ENCODE measurements at places on chromosomes 2 and 18.

GRCh38 chr2:1041012-1041805, 90.6 kb downstream of the SNTG2 start:
- H3K27ac ChIP-seq: no peak overlapping the region
- H3K4me1 ChIP-seq: peaks cover 7% of the 10 kb centered on the region
- H3K4me3 ChIP-seq: no peak overlapping the region
- DNase-seq: no peak
- H3K27me3 ChIP-seq: no peaks in the 10 kb centered on the region
- H3K36me3 ChIP-seq: no peaks in the 10 kb centered on the region

- H3K27me3 ChIP-seq: no peaks in the 10 kb centered on the region
- peaks cover 26% of the 10 kb centered on the region for H3K4me1 ChIP-seq
- H3K27ac ChIP-seq: no peak overlapping the region
- no peak for DNase-seq
- no peak overlapping the region for H3K4me3 ChIP-seq
Measured at GRCh38 chr2:147663962-147664361, 180.9 kb upstream of the ACVR2A start.

- DNase-seq: no peak
- H3K4me1 ChIP-seq: peaks cover 17% of the 10 kb centered on the region
- no peak overlapping the region for H3K4me3 ChIP-seq
- H3K36me3 ChIP-seq: no peaks in the 10 kb centered on the region
- H3K27me3 ChIP-seq: peaks cover 69% of the 10 kb centered on the region
Measured at GRCh38 chr2:118530976-118531375, 316.5 kb downstream of the EN1 start.

DNA sequence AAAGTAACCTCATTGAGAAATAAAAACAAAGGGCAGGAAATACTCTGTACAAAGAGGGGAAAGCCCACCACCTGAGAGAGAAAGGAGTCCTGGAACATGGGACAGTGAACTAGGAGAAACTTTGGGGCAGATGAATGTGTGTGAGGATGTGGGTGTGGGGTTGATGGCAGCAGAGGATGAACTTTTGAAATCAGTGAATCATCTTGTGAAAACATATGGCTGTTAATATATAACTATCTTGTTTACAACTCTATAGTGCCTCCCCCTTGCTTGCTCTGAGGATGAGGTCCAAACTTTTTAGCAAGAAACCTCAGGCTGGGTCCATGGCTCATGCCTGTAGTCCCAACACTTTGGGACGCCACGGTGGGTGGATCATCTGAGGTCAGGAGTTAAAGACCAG, 171.8 kb upstream of the LHCGR start:
- H3K36me3 ChIP-seq: no peaks in the 10 kb centered on the region
- no peak overlapping the region for H3K4me3 ChIP-seq
- peaks cover 4% of the 10 kb centered on the region for H3K27me3 ChIP-seq
- no peak for DNase-seq

DNA sequence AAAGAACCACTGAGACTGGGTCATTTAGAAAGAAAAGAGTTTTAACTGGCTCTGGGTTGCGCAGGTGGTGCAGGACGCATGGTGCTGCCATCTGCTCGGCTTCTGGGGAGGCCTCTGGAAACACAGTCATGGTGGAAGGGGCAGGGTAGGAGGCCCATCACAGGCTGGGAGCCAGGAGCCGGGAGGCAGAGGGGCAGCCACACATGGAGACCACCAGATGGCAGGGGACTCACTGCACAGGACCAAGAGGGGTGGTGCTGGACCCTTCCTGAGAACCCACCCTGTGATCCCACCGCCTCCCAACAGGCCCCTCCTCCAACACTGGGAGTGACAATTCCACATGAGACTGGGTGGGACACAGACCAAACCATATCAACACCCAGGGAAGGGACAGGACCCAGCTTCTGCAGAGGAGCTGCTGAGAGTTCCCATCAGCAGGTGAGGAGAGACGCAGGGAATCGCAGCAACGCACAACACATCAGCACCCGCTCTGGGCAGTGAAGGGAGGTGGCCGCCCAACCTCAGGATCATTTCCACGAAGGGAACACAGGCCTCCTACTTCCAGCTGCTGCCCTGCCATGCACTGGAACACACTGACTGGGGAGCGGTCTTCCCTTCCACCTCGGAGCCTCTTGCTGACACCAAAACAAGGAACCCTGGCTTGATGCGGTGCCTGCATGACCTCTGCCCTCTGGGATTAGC, 130.7 kb downstream of the TPO start:
- no peak overlapping the region for H3K4me3 ChIP-seq
- H3K4me1 ChIP-seq: peaks cover 60% of the 10 kb centered on the region
- DNase-seq: no peak
- H3K36me3 ChIP-seq: no peaks in the 10 kb centered on the region
- no peak overlapping the region for H3K27ac ChIP-seq

- H3K27me3 ChIP-seq: peaks cover 7% of the 10 kb centered on the region
- peaks cover 9% of the 10 kb centered on the region for H3K36me3 ChIP-seq
- H3K4me3 ChIP-seq: no peak overlapping the region
- no peak for DNase-seq
- H3K27ac ChIP-seq: no peak overlapping the region
Measured at GRCh38 chr2:18464913-18465312, 95.5 kb downstream of the RDH14 start.

- DNase-seq: no peak
- H3K27me3 ChIP-seq: peaks cover 3% of the 10 kb centered on the region
- peaks cover 13% of the 10 kb centered on the region for H3K4me1 ChIP-seq
- no peak overlapping the region for H3K27ac ChIP-seq
- no peak overlapping the region for H3K4me3 ChIP-seq
Measured at GRCh38 chr2:224308272-224308911, 93.5 kb downstream of the FAM124B start.

DNA sequence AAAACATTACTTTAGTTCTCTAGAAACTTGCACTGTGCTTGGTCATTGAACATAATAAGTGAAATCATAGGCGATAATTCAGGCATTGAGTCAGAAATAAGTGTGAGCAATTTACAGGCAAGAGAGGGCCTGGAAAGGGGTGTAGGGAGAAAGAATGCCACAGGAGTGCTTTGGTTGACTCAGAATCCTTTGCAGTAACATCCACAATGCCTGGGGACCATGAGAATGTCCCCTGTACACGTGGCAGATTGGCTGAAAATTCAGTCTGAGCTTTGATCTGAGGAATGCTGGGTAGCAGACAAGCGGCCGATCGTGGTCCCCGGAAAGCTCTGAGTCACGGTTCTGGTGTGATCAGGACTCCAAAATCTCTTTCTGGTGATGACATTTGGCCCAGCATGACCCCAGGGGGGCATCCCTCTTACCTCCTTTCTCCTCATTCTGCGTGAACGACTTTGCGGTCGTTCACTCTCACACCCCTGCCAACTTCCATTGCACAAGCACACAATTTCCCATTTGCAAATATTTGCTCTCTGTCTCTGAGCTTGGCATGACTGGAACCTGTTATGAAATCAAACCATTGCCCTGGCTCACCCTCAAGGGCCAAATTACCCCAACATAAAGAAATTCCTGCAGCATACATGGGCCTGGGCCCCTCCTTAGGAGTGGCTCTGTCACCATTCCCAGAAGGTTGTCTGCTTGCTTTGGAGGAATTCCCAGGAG, 305.0 kb upstream of the EPAS1 start:
- no peak overlapping the region for H3K27ac ChIP-seq
- no peaks in the 10 kb centered on the region for H3K36me3 ChIP-seq
- no peak overlapping the region for H3K4me3 ChIP-seq
- H3K27me3 ChIP-seq: peaks cover 4% of the 10 kb centered on the region

GRCh38 chr2:102336502-102336945, 19.1 kb upstream of the IL18R1 start:
- H3K4me1 ChIP-seq: no peaks in the 10 kb centered on the region
- H3K4me3 ChIP-seq: no peak overlapping the region
- H3K27ac ChIP-seq: no peak overlapping the region
- H3K27me3 ChIP-seq: no peaks in the 10 kb centered on the region
- no peak for DNase-seq

DNA sequence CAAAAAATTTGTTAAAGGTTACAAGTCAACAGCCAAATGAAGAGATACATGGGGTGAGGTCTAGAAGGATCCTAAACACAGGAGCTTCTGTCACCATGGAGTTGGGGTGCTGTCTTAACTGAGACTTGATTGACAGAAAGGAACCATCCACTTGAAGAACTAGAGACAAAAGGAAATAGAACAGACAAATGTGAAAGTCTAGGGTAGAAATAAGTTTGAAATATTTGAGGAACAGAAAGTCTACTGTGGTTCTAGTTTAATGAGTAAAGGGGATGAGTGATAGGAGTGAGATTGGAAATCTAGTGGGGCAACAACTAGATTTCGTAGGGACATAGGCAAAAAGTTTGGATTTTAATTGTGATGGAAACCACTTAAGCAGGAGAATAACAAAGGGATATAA, 18.7 kb downstream of the RBBP8 start:
- peaks cover 67% of the 10 kb centered on the region for H3K36me3 ChIP-seq
- no peak overlapping the region for H3K4me3 ChIP-seq
- H3K27ac ChIP-seq: peak overlapping the region; percentile 11
- H3K4me1 ChIP-seq: no peaks in the 10 kb centered on the region
- DNase-seq: no peak
- no peaks in the 10 kb centered on the region for H3K27me3 ChIP-seq

- H3K4me3 ChIP-seq: no peak overlapping the region
- H3K4me1 ChIP-seq: peaks cover 19% of the 10 kb centered on the region
- peak overlapping the region; percentile 20 for H3K27ac ChIP-seq
- no peak for DNase-seq
- peaks cover 19% of the 10 kb centered on the region for H3K27me3 ChIP-seq
Measured at GRCh38 chr2:68287580-68288441, 31.9 kb downstream of the CNRIP1 start.

- H3K36me3 ChIP-seq: no peaks in the 10 kb centered on the region
- H3K27me3 ChIP-seq: peaks cover 6% of the 10 kb centered on the region
- no peak overlapping the region for H3K27ac ChIP-seq
- H3K4me1 ChIP-seq: peaks cover 5% of the 10 kb centered on the region
Measured at GRCh38 chr18:41850781-41851180, 104.3 kb upstream of the PIK3C3 start.

- H3K36me3 ChIP-seq: no peaks in the 10 kb centered on the region
- peaks cover 7% of the 10 kb centered on the region for H3K27me3 ChIP-seq
- no peak for DNase-seq
- peaks cover 37% of the 10 kb centered on the region for H3K4me1 ChIP-seq
- H3K27ac ChIP-seq: no peak overlapping the region
Measured at GRCh38 chr2:85785871-85786270, 32.1 kb downstream of the ATOH8 start.

- no peak for DNase-seq
- H3K27ac ChIP-seq: no peak overlapping the region
- H3K36me3 ChIP-seq: peaks cover 6% of the 10 kb centered on the region
- no peak overlapping the region for H3K4me3 ChIP-seq
- H3K27me3 ChIP-seq: peaks cover 5% of the 10 kb centered on the region
Measured at GRCh38 chr2:46518861-46519260, 39.5 kb downstream of the TMEM247 start.

GRCh38 chr2:159427048-159427447, 140.5 kb upstream of the WDSUB1 start:
- DNase-seq: no peak
- H3K4me1 ChIP-seq: no peaks in the 10 kb centered on the region
- H3K27me3 ChIP-seq: no peaks in the 10 kb centered on the region

GRCh38 chr2:240296476-240297255, 138.8 kb upstream of the GPC1 start:
- H3K4me1 ChIP-seq: peaks cover 61% of the 10 kb centered on the region
- peaks cover 11% of the 10 kb centered on the region for H3K27me3 ChIP-seq
- H3K27ac ChIP-seq: peak overlapping the region; percentile 60
- H3K4me3 ChIP-seq: no peak overlapping the region
- DNase-seq: no peak

GRCh38 chr2:72827487-72827886, 1.7 kb upstream of the EXOC6B start:
- peaks cover 40% of the 10 kb centered on the region for H3K4me1 ChIP-seq
- DNase-seq: no peak
- no peak overlapping the region for H3K4me3 ChIP-seq
- H3K27ac ChIP-seq: no peak overlapping the region

- H3K4me1 ChIP-seq: peaks cover 5% of the 10 kb centered on the region
- peaks cover 39% of the 10 kb centered on the region for H3K36me3 ChIP-seq
- H3K27ac ChIP-seq: no peak overlapping the region
- H3K4me3 ChIP-seq: no peak overlapping the region
- no peaks in the 10 kb centered on the region for H3K27me3 ChIP-seq
Measured at GRCh38 chr2:121359716-121360565, 74.9 kb upstream of the TFCP2L1 start.

GRCh38 chr2:145303536-145303935, 783.6 kb upstream of the ZEB2 start:
- peaks cover 28% of the 10 kb centered on the region for H3K4me1 ChIP-seq
- DNase-seq: no peak
- H3K4me3 ChIP-seq: no peak overlapping the region
- no peaks in the 10 kb centered on the region for H3K36me3 ChIP-seq

GRCh38 chr2:220281771-220282170, 654.3 kb downstream of the SLC4A3 start:
- no peak overlapping the region for H3K27ac ChIP-seq
- no peaks in the 10 kb centered on the region for H3K4me1 ChIP-seq
- peaks cover 3% of the 10 kb centered on the region for H3K36me3 ChIP-seq
- no peak for DNase-seq

DNA sequence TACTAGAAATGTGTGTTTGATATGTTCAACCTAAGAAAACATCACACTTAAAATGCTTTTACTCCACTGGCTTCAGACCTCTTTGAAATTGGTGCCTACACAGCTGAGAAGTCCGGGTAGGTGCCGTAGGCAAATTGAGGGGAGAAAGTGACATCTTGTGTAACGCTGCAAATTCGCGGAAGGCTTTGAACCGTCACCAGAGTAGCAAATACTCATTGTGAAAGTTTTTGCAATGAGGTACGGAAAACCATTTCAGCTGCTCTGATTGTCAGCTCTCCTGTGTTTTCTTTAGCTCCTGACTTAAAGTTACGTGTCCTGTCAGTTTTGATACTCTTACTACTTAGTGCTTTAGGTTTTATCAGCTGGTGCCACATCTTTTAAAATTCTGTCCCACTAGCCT, 224.5 kb downstream of the FAM210A start:
- H3K4me3 ChIP-seq: no peak overlapping the region
- DNase-seq: no peak
- H3K27me3 ChIP-seq: peaks cover 31% of the 10 kb centered on the region

Measured in nephron progenitor cell (in vitro differentiated cells).